Right atrium auricular region (tissue), 2 donors: ENCODE measurements at places on chromosomes 2 and 18. TPM values are rescaled to one million over a fixed set of nuclear protein-coding genes. Genes with fewer than 3 reads are reported as not detected.

Gene SP140L
- 3.0 TPM for total RNA-seq

Gene C2orf72
- not detected for total RNA-seq

Gene SMAD2
- 81.1 TPM for total RNA-seq

Gene IL1B
- total RNA-seq: 1.0 TPM

Gene C2orf80
- total RNA-seq: not detected

Gene PIAS2
- 14.3 TPM for total RNA-seq

Gene PELI1
- 10.9 TPM for total RNA-seq

Gene CAPN14
- total RNA-seq: 0.16 TPM

Gene L3MBTL4
- 10.5 TPM for total RNA-seq

Gene ANKZF1
- 14.9 TPM for total RNA-seq

Gene ZBTB7C
- 7.7 TPM for total RNA-seq

Gene ACKR3
- total RNA-seq: 49.7 TPM

Gene HRH4
- total RNA-seq: not detected

Gene THUMPD2
- total RNA-seq: 5.9 TPM

- no peaks in the 10 kb centered on the region for H3K36me3 ChIP-seq
- DNase-seq: no peak
- H3K27ac ChIP-seq: no peak overlapping the region
- peaks cover 3% of the 10 kb centered on the region for H3K4me1 ChIP-seq
- H3K27me3 ChIP-seq: no peaks in the 10 kb centered on the region
Measured at GRCh38 chr18:7877609-7878008, 310.5 kb downstream of the PTPRM start.

DNA sequence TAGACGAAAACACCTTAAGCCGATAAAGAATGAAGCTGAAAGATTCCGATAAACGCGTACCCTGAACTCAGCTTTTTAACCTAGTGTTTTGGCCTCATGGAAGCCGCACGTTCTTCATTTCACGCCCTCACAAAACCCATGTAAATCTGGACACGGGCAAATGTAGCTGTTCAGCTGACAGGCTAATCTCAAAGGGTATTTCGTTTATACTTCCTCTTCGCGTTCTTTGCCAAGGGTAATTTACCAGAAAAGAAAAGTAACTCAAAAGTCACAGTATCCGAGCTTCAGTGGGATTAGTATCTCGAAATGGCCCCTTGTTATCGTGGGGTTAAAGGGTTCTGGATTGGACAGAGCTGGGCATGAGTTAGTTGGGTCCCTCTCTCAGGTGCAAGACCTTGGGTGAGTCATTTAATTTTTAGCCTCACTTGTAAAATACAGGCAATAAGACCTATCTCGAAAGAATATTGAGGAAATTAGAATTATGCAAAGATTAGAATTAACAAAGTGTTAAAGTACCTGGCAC lies 22.0 kb upstream of the STPG4 start:
- peak overlapping the region; percentile 99 for H3K27ac ChIP-seq
- no peaks in the 10 kb centered on the region for H3K27me3 ChIP-seq
- H3K4me3 ChIP-seq: peak overlapping the region; percentile 93
- no peaks in the 10 kb centered on the region for H3K4me1 ChIP-seq
- no peaks in the 10 kb centered on the region for H3K36me3 ChIP-seq

GRCh38 chr18:77063260-77063659 lies 69.3 kb downstream of the MBP start:
- H3K27me3 ChIP-seq: no peaks in the 10 kb centered on the region
- peak; percentile 55 for DNase-seq
- H3K4me3 ChIP-seq: no peak overlapping the region
- peaks cover 3% of the 10 kb centered on the region for H3K4me1 ChIP-seq

GRCh38 chr2:43221763-43222474 lies 4.5 kb downstream of the ZFP36L2 start:
- H3K4me3 ChIP-seq: peak overlapping the region; percentile 79
- peaks cover 35% of the 10 kb centered on the region for H3K36me3 ChIP-seq
- H3K27ac ChIP-seq: peak overlapping the region; percentile 99
- no peaks in the 10 kb centered on the region for H3K27me3 ChIP-seq
- H3K4me1 ChIP-seq: peaks cover 66% of the 10 kb centered on the region

DNA sequence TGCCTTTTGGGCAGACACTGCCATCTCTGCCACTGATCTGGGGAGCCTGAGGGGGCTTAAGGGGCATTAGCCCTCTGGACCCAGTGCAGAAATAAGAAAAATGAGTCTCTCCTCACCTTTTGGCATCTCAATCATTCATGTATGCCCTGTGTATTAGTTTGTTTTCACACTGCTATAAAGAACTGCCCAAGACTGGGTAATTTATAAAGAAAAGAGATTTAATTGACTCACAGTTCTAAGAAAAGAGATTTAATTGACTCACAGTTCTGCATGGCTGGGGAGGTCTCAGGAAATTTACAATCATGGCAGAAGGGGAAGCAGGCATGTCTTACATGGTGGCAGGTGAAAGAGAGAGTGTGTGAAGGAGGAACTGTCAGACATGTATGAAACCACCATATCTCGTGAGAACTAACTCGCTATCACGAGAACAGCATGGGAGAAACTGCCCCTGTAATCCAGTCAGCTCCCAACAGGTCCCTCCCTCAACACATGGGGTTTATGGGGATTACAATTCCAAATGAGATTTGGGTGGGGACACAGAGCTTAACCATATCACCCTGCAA lies 21.5 kb downstream of the GKN2 start:
- H3K4me3 ChIP-seq: no peak overlapping the region
- H3K27me3 ChIP-seq: no peaks in the 10 kb centered on the region
- no peaks in the 10 kb centered on the region for H3K36me3 ChIP-seq
- no peak for DNase-seq

DNA sequence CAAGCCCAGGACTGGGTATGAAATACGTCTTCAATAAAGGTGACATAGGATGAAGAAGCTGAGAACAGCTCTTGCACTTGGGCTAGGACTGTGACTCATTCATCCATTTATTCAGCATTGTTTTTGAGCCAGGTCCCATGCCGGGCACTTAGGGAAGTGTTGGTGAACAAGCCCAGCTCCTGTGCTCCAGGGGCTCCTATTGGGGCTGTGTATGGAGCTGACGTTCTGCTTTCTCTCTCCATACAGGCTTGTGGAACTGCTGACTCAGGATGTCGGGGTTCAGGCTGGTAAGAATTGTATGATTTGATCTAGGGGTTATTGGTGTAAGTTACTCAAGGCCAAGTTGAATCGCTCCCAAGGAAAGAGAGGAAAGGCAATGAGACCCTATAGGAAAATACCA lies 24.0 kb downstream of the MYO7B start:
- H3K36me3 ChIP-seq: no peaks in the 10 kb centered on the region
- no peaks in the 10 kb centered on the region for H3K4me1 ChIP-seq
- H3K4me3 ChIP-seq: no peak overlapping the region
- H3K27ac ChIP-seq: no peak overlapping the region
- no peaks in the 10 kb centered on the region for H3K27me3 ChIP-seq
- peak; percentile 21 for DNase-seq

DNA sequence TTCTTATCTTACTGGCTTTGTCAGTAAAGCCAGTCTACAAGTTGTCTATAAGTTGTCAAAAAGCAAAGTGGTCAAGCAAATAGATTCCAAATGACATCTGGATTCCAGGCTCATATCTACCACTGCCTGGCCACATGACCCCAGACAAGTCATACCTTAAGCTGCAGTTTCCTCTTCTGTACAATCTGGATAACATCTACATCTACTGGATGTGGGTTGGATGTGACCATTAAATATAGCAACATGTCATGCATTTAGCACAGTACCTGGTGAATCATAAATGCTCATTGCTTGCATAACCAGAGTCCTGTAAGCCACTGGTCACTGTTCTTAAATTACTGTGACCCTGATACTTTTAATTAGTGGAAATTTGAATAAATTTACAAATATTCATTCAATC lies 16.8 kb downstream of the COBLL1 start:
- DNase-seq: no peak
- no peak overlapping the region for H3K27ac ChIP-seq
- H3K4me1 ChIP-seq: no peaks in the 10 kb centered on the region
- H3K27me3 ChIP-seq: no peaks in the 10 kb centered on the region

GRCh38 chr2:237350070-237350469 lies 63.9 kb downstream of the COL6A3 start:
- no peaks in the 10 kb centered on the region for H3K27me3 ChIP-seq
- H3K4me3 ChIP-seq: no peak overlapping the region
- H3K27ac ChIP-seq: no peak overlapping the region
- DNase-seq: no peak

DNA sequence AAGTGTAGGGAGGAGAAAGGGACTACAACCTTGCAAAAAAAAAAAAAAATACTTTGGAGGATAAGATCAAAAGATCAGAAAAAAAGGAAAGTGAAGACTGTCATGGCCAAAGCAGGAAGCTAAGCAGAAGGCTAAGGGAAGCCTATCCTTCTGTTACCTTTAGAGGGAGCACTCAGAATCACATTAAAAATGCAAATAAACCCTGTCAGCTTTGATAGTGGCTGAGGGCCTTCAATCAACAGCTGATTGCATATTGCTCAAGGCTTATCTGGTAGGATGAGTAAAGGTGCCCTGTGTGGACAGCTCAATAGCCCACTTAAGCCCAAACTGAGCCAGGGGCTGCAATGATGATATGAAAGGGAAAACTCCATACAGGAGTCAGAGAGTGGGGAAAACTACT lies 1021.2 kb downstream of the LRP1B start:
- H3K4me3 ChIP-seq: no peak overlapping the region
- no peaks in the 10 kb centered on the region for H3K27me3 ChIP-seq
- DNase-seq: no peak
- H3K36me3 ChIP-seq: no peaks in the 10 kb centered on the region
- H3K27ac ChIP-seq: no peak overlapping the region

- H3K27ac ChIP-seq: no peak overlapping the region
- H3K4me1 ChIP-seq: peaks cover 3% of the 10 kb centered on the region
Measured at GRCh38 chr2:208326016-208326415, 60.0 kb downstream of the PIKFYVE start.

DNA sequence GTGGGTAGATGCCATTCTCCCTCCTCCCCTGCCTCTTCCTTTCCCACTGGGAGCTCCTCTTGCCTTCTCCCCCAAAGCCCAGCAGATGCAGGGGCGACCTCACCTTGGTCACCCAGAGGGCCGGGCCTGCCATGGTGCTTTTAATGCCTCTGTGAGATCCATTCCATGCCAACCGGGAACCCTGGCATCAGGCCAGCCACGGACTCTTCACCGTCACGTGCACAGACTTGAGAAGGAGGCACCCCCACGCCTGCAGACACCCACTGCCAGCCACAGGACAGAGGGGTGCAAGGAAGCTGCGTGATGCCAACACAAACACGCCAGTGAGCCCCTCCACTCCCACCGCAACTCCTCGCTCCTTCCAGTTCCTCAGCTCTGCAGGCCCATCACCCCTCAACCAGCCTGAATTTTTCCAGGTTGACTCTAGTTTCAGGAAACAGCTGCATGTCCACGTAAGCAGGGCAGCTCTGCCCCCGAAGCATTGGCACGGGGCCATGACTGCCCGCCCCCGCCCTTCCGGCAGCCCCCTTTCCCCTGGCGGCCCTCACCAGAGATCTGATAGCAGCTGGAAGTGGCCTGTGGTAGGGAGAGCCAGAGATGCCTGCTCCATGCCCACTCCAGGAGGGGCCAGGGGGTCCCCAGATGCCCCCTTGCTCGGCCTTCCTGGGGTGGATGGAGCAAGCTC lies 50.8 kb downstream of the DNMT3A start:
- no peak for DNase-seq
- H3K27me3 ChIP-seq: no peaks in the 10 kb centered on the region
- no peak overlapping the region for H3K4me3 ChIP-seq
- peaks cover 60% of the 10 kb centered on the region for H3K4me1 ChIP-seq

GRCh38 chr2:104254017-104254416 lies 599.9 kb upstream of the POU3F3 start:
- no peak overlapping the region for H3K27ac ChIP-seq
- H3K4me3 ChIP-seq: no peak overlapping the region
- no peak for DNase-seq

GRCh38 chr2:203758841-203759689 lies 52.6 kb downstream of the CD28 start:
- no peaks in the 10 kb centered on the region for H3K27me3 ChIP-seq
- no peaks in the 10 kb centered on the region for H3K4me1 ChIP-seq
- no peak overlapping the region for H3K27ac ChIP-seq
- H3K36me3 ChIP-seq: no peaks in the 10 kb centered on the region
- H3K4me3 ChIP-seq: no peak overlapping the region
- DNase-seq: no peak

DNA sequence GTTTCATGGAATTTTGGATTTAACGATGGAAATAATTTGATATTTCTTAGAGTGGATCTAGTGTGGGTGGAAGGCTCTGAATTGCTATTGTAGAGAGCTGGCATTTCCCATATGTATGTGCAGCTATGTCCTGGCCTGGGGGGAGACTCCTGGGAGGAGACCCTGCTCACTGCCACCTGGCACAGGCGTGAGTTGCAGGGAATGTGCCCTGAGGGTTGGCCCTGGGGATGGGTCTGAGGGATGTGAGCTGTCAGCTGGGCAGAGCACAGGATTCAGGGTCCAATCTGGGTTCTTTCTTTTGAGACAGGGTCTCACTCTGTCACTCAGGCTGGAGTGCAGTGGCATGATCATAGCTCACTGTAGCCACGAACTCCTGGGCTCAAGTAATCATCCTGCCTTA lies 120.2 kb downstream of the CLIP4 start:
- no peak overlapping the region for H3K27ac ChIP-seq
- no peaks in the 10 kb centered on the region for H3K4me1 ChIP-seq
- DNase-seq: no peak
- no peak overlapping the region for H3K4me3 ChIP-seq
- no peaks in the 10 kb centered on the region for H3K27me3 ChIP-seq
- no peaks in the 10 kb centered on the region for H3K36me3 ChIP-seq

DNA sequence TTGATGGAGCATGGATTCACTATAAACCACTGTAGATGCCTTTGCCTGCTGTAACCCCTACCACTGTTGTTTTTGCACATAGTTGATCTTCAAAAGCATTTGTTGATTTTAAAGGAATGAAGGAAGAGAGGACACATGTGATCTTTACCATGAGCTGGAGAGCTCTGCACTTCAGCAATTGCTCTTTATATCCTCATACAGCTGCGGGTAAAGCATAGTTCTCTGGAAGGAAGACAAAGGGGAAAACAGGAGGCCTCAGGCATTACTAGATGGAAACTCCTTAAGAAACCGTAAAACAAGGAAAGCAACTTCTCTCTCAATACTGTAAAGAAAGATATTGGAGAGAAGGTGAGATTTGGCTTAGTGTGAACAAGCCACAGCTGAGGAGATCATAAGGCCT lies 60.6 kb downstream of the SCG2 start:
- DNase-seq: no peak
- no peaks in the 10 kb centered on the region for H3K4me1 ChIP-seq
- no peaks in the 10 kb centered on the region for H3K36me3 ChIP-seq
- H3K4me3 ChIP-seq: no peak overlapping the region
- no peak overlapping the region for H3K27ac ChIP-seq

- no peaks in the 10 kb centered on the region for H3K4me1 ChIP-seq
- no peak overlapping the region for H3K27ac ChIP-seq
- no peak overlapping the region for H3K4me3 ChIP-seq
- H3K36me3 ChIP-seq: no peaks in the 10 kb centered on the region
- H3K27me3 ChIP-seq: no peaks in the 10 kb centered on the region
Measured at GRCh38 chr2:51014759-51015158, 17.2 kb downstream of the NRXN1 start.

DNA sequence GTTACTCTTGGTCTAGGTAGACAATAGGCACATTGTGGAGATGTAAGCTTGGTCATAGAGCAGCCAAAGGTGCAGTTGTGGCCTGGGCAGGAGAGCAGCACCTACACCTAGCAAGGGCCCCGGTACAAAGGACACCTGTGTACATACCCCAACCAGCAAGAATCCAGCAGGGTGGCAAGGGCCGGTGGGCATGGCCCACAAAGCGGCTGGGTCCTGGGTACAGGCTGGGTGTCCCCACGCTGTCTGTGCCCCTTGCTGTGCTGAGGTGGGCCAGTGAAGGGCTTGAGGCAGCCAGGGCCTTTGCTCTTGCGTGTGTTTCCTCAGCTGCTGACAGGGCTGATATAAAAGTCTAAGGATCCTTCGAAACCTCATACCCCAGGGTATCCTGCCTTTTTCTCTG lies 501.8 kb downstream of the EIPR1 start:
- no peaks in the 10 kb centered on the region for H3K4me1 ChIP-seq
- H3K27me3 ChIP-seq: no peaks in the 10 kb centered on the region
- H3K4me3 ChIP-seq: no peak overlapping the region
- H3K27ac ChIP-seq: no peak overlapping the region
